ENCODE measurements at places on chromosomes 5 and 9. TPM values are rescaled to one million over a fixed set of nuclear protein-coding genes. Genes with fewer than 3 reads are reported as not detected.

Gene PSMD5
- total RNA-seq: 53.3 TPM

- H3K4me3 ChIP-seq: no peak overlapping the region
- no peaks in the 10 kb centered on the region for H3K4me1 ChIP-seq
- H3K27ac ChIP-seq: no peak overlapping the region
- peaks cover 4% of the 10 kb centered on the region for H3K36me3 ChIP-seq
- DNase-seq: no peak
Measured at GRCh38 chr5:179151286-179152118, 91.3 kb downstream of the ZNF354C start.

GRCh38 chr9:89185980-89186379, 7.4 kb upstream of the SHC3 start:
- H3K27me3 ChIP-seq: peaks cover 8% of the 10 kb centered on the region
- no peaks in the 10 kb centered on the region for H3K4me1 ChIP-seq
- H3K27ac ChIP-seq: no peak overlapping the region

DNA sequence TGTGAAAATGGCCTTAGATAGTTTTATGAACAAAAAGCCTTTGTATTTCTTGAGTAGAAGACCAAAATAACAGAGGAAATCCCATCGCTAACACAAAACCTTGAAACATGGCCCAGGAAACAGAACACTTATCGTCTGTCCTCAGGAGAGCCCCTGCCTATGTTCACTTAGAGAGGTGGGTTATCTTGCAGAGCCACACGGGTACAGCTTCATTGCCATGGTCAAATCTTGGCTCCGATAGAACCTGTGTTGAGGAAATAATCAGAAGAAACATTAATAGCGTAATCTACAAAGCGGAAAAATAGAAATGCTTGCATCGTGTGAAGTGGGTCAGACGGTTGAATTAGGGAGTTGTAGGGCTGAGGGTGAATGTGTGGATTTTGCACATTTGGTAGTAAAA, 216.1 kb downstream of the MAST4 start:
- no peak for DNase-seq
- peaks cover 9% of the 10 kb centered on the region for H3K4me1 ChIP-seq
- no peak overlapping the region for H3K27ac ChIP-seq
- no peaks in the 10 kb centered on the region for H3K36me3 ChIP-seq

Gene ZDHHC11B
- not detected for total RNA-seq

GRCh38 chr5:10064546-10065195, 185.0 kb downstream of the ATPSCKMT start:
- no peaks in the 10 kb centered on the region for H3K36me3 ChIP-seq
- no peaks in the 10 kb centered on the region for H3K4me1 ChIP-seq
- no peak overlapping the region for H3K27ac ChIP-seq
- peaks cover 9% of the 10 kb centered on the region for H3K27me3 ChIP-seq
- no peak overlapping the region for H3K4me3 ChIP-seq

Gene ANXA2R
- 5.3 TPM for total RNA-seq

Gene CCL27
- 0.78 TPM for total RNA-seq
